Fibroblast of gingiva (primary cell): ENCODE measurements at places on chromosomes 7 and 10.

DNA sequence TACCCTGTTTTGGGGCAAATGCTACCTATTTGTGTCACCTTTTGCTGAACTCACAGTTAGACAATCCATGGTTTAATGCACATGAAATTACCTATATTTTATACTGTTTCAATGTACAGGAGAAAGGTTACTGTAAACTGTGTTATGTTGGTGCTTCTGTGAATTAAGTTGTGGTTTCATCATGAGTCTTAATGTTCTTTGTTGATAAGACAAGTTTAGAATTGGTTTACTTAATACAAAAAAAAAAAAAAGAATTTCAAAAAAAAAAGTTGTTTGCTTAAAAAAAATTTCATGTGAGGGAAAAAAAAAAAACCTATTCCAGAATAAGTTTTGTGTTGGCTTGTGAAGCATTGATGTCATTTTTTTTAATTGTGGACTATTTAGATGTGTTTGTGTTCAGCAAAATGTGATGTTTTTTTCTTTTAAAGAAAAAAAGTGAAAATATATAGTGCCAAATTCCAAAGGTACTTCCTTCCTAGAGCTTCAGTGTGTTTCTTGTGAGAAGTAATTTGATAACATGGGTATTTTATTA, 280.3 kb downstream of the USP6NL start:
- DNase-seq = no peak

DNA sequence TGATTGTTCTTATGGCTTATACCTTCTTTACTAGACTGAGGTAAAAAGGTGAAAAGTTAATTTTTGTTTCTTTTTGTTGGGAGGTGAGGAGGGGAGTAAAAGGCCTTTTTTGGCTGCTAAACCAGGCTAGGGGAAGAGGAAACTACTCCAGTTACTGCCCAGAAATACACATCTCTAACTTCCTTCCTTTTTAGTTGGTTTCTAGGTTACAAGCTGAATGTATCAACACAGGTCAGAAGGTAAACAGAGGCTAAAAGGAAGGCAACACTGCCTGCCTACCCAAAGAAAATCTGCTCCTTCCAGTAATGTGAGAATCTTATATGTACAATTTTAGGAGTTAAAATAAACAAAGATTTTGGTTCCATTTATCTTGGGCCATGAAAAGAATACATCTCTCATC, 140.4 kb downstream of the NRBF2 start:
- DNase-seq = no peak

- peak; percentile 37 for DNase-seq
Observed at GRCh38 chr10:79314761-79315601, 32.3 kb upstream of the PPIF start.

- no peak for DNase-seq
Observed at GRCh38 chr7:91549878-91550277, 285.6 kb downstream of the FZD1 start.

GRCh38 chr10:123150271-123150985, 2.5 kb downstream of the HMX2 start:
- no peak for DNase-seq

DNA sequence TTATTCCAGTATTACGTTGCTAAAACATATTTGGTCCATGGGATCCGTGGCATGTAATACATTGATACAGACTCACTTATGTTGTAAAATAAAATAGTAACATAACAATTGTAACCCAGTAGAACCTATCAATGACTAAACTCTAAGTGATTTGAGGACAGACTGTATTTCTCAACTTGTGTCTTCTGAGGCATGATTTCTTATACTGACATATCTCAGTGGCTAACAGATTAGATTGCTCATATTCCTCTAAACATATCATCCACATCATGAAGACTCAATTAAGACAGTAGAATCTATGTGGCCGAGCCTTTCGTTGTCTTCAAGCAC, 72.3 kb downstream of the CREB5 start:
- DNase-seq = no peak

- DNase-seq = peak; percentile 90
Observed at GRCh38 chr7:75854233-75854632, 24.6 kb upstream of the RHBDD2 start.
